Esophagus squamous epithelium (tissue), 5 donors: ENCODE measurements at places on chromosomes 16 and 17.

GRCh38 chr17:65783845-65784334 is 222.4 kb upstream of the AXIN2 start:
- no peak for DNase-seq

DNA sequence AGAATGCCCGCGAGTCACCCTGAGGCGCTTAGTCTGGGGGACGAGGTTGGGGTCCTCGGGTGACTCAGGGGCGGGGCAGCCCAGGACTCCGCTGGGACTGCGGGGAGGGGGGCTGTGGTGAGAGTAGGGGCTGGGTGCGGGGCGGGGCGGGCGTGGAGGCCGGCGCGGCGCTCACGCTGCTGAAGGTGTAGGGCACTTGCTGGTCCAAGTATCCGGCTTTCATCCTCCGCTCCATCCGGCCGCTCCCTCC is 832 bp downstream of the ETV4 start:
- no peak for DNase-seq

DNA sequence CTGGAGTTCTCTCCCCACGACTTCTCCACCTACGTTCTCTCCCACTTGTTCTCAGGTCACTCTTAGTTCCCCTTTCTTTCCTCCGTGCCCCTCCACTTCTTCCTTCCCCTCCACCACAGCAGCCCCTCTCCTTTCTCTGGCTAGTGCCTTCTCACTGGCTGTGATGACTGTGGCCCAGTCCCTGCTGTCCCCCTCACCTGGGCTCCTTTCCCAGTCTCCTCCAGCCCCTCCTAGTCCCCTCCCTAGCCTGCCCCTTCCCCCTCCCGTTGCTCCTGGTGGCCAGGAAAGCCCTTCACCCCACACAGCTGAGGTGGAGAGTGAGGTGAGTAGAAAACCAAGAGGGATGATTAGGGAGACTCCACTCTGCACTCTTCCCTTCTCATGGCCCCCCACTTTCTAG is 3.4 kb downstream of the COA3 start:
- no peak for DNase-seq

DNA sequence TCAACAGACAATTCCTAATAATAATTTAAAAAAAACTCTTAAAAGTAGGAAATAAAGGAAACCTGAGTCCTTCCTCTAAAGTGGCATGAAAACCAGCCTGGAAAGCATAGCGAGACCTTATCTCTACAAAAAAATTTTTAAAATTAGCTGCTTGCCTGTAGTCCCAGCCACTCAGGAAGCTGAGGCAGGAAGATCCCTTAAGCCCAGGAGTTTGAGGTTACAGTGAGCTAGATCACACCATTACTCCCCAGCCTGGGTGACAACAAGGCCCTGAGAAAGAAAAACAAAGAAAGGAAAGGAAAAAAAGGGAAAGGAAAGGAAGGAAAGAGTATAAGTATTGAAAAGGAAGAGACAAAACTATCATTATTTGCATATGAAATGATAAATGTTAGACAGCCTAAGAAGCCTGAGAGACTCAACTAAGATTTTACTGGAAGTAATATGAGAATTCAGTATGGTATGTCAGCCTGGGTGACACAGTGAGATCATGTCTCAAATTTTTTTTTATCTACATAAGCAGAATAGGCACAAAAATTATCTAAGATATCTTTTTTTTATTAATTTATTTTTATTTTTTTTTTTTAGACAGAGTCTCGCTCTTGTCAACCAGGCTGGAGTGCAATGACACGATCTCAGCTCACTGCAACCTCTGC is 113.0 kb downstream of the GOSR1 start:
- no peak for DNase-seq

DNA sequence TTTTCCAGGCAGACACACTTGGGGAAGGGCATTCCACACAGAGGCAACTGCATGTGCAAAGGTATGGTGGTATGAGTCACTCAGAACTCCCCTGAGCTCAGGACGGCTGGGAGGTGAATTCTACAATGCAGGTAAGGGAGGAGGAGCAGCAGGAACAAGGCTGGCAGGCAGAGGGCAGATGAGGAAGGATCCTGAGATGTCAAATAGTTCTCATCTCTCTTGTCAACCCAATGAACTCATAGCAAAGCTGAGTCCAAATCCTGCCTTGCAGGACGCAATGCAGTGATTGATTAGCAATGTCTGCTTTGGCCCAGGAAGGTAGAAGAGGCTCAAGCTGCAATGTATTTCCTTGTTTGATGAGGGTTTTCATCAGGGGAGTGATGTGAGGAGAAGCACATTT is 243.5 kb downstream of the XYLT1 start:
- no peak for DNase-seq

- no peak for DNase-seq
Observed at GRCh38 chr17:81647640-81648012, 8.7 kb downstream of the PDE6G start.

GRCh38 chr16:27341549-27341948 is 27.8 kb downstream of the IL4R start:
- no peak for DNase-seq

- no peak for DNase-seq
Observed at GRCh38 chr16:11235703-11235991, 20.4 kb downstream of the SOCS1 start.

- no peak for DNase-seq
Observed at GRCh38 chr16:14304891-14305460, 233.9 kb downstream of the MRTFB start.

- DNase-seq = no peak
Observed at GRCh38 chr16:57021757-57022156, 32.4 kb downstream of the NLRC5 start.

GRCh38 chr17:29533976-29534375 is 32.9 kb downstream of the ABHD15 start:
- DNase-seq = no peak

- no peak for DNase-seq
Observed at GRCh38 chr17:77117415-77117814, 23.4 kb upstream of the SEC14L1 start.

- peak; percentile 20 for DNase-seq
Observed at GRCh38 chr16:89764711-89765201, 43.4 kb downstream of the ZNF276 start.

DNA sequence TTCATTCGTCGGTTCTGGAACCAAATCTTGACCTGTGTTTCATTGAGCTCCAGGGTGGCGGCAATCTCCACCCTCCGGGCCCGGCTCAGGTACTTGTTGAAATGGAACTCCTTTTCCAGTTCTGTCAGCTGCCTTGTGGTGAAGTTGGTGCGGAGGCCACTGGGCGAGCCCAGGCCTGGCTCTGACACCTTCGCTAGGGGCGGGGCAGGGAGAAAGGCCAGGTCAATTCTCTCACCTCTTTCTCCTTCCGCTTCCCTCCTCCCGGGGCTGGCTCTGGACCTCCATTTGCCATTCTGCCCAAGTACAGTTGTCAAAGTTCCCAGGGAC is 1.2 kb downstream of the HOXB1 start:
- no peak for DNase-seq

GRCh38 chr17:77884019-77884418 is 74.5 kb upstream of the TNRC6C start:
- DNase-seq = no peak

DNA sequence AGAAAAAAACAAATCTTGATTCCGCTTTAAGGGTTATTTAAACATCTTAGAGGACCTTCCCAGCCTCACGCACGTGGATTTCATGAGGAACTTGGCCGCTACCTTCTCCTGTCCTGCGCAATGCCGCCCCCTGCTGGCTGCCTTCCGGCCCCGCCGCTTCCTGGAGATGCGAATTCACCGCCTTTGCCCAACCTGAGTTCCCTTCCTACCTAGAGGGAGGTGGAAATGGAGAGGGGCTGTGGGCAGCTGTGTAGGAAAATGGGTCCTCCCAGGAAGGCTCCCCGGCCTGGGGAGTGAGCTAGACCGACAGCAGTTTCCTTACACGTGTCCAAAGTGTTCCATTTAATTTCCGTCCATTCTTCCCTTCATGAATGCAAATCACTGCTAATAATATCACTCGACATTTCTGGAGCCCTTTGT is 1.0 kb upstream of the ABCC12 start:
- DNase-seq = peak; percentile 31

DNA sequence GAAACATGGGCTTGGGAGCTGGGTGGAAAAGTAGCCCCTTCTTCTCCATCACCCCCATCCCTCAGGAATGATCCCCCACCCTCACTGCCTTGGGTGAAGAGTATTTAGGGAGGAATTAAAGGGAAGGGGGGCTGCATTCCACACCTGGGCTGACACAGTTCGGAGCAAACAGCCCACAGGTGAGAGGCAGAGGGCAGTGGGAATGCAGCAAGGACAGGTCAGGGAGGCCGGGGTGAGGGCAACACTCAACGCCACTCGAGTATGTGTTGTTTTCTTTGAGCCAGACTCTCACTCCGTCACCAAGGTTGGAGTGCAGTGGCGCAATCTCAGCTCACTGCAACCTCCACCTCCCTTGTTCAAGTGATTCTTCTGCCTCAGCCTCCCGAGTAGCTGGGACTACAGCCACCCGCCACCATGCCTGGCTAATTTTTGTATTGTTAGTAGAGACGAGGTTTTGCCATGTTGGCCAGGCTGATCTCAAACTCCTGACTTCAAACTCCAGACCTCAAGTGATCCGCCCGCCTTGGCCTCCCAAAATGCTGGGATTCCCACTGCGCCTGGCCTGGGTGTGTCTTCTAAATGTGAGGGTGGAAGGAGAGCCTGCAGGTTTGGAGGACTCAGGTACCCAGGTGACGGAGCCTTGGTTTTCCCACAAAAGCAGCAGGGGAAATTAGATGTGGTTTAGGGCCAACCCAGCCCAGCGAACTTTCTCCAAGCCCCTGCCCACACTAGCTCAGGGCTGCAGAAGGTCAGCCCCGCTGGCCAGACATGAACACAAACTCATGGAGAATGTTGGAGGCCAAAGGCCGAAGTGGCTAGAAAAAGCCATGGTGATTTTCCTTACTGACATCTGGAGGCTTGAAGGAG is 21.2 kb upstream of the ITGA3 start:
- no peak for DNase-seq

- no peak for DNase-seq
Observed at GRCh38 chr16:86492961-86493629, 17.2 kb upstream of the FOXF1 start.
